ENCODE measurements at places on chromosomes 5 and 9.
A peak's percentile ranks its signal among the peaks of the same experiment; 100 is the strongest.

- DNase-seq, result no peak
Measured at GRCh38 chr5:43362725-43363435, 49.3 kb downstream of the CCL28 start.

DNA sequence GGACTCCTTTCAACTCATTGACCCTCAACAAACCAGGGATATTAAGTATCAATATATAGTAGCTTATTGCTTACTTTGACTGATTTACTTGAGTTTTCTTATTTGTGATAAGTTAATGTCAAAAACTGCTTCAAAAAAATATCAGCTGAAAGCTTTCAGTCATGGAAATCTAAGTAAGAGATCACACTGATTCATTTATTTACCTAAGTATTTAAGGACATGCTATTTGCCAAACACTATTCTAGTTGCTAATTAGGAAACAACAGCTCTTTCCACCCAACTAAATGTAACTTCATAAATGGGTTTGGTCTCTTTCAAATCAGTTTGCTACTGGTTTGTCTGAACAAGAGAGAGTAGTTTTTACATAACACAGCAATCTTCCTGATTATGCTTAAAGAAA is 48.2 kb downstream of the CHD1 start:
- DNase-seq, result no peak

GRCh38 chr9:79430619-79431018 is 141.1 kb upstream of the TLE4 start:
- DNase-seq, result no peak

DNA sequence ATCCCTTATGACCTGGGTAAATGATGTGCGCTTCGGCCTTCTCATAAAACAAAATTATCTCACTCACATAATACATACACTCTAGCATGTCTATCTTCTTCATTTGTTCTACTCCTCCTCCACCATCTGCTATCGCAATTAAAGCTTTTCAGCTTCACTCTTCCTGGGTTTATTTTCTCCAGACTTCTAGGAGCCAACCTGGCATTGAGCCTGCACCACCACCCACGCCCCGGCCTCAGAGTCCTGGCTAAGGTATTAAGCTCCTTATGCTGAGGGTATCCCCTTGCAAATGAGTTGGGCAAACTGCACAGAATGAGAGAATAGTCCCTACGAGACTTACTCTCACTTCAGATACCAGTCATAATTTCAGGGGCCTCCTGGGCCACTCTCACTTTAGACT is 236.1 kb upstream of the CDH12 start:
- DNase-seq, result no peak

- DNase-seq, result no peak
Measured at GRCh38 chr5:170576602-170577535, 73.0 kb downstream of the KCNIP1 start.

DNA sequence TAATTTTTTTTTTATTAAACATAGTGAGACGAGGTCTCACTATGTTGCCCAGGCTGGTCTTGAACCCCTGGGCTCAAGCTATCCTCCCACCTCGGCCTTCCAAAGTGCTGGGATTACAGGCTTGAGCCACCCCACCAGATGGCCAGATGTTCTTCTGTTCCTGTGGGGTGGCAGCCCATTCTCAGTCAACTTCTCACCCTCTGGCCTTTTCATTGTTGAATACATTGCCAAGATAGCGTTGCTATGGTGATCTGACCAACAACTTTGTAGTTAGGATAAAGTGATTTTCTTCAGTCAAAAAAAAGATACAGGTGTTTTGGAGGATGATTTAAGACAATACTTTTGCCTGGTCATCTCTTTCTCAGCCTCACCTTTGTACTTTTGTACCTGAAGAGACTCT is 109.1 kb downstream of the EGFLAM start:
- DNase-seq, result no peak

- no peak for DNase-seq
Measured at GRCh38 chr5:145962001-145962400, 25.6 kb downstream of the SH3RF2 start.

DNA sequence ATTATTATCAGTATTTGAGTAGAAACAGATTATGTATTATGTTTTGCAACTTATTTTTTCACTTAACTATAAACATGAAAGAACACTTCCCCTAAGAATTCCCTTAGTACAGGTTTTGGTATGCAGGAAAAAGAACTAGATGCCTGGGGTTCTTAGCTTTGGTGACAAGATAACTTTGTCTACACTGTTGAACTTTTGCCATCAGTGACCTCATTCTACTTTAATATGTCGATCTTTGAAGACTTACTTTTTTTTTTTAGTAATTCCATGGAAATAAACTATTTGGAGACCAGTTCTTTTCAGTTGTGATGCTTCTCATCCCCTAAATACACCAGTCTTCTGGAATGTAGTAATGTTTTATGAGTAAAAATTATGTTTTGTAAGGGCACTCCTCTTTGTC is 34.3 kb downstream of the ZNF462 start:
- no peak for DNase-seq

- DNase-seq, result no peak
Measured at GRCh38 chr5:14086261-14086660, 56.9 kb upstream of the TRIO start.

DNA sequence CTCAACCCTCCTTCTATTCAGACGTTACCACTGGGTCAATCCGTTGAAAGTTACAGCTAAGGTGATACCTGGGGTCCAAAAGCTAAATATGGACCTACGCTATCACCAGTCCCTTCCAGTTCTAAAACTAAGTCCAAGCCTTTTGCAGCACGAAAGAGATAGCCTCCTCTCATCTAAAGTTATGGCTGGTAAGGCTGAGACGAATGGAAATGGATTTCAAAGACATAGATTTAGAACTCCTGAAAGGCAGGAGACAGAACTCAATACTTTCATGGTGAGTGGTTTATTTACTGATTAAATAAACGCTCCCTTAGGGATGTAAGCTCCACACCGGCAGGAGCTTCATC is 751 bp upstream of the RIC1 start:
- DNase-seq, result no peak

DNA sequence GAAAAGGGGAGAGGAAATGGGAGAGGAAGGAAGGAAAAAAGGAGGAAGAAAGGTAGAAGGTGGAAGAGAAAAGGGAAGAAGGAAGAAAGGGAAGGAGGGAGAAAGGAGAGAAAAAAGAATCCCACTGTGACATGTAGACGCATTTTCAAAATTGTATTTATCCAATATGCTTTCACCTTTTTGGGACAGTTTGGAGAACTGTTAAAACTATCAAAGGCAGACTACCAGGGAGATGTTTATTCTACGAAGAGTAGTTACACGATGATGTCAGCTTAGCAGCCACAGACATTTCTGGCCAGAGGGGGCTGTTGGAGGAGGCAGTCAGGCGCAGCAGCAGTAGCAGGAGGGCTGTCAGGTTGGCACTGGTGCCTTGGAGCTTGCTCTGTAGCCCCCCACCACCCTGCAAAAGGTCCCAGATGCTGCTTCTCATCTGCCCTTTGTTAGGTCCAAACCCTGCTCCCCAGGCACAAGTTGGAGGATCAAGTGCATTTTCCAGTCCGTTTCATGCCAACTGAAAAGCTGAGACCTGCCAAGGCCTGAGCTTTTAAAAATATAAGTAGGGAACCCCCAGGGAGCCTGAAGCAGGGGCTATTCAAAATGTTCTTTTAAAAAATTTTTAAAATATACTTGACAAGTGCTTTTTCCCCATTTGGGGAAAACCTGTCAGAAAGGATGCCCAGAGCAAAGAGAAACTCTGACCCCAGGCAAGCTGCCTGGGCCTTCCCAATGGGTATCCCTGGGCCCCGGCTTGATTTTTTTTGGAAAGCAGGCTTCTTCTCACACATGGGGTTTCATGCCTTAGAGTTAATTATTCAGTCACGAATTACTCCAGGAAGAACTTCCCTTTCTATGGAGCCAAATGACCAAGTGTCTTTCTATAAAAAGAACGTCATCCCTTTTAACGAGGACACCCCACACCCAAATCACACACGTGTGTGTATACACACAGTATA is 203.3 kb downstream of the SLIT3 start:
- DNase-seq, result peak; percentile 23

- no peak for DNase-seq
Measured at GRCh38 chr9:73042155-73042554, 89.3 kb upstream of the ALDH1A1 start.

GRCh38 chr5:124870070-124870469 is 123.6 kb upstream of the ZNF608 start:
- DNase-seq, result no peak

- peak; percentile 37 for DNase-seq
Measured at GRCh38 chr9:138007566-138007917, 130.0 kb downstream of the CACNA1B start.

GRCh38 chr5:101123363-101123762 is 220.3 kb upstream of the ST8SIA4 start:
- DNase-seq, result no peak

- DNase-seq, result peak; percentile 24
Measured at GRCh38 chr5:1743061-1743768, 56.4 kb downstream of the MRPL36 start.

DNA sequence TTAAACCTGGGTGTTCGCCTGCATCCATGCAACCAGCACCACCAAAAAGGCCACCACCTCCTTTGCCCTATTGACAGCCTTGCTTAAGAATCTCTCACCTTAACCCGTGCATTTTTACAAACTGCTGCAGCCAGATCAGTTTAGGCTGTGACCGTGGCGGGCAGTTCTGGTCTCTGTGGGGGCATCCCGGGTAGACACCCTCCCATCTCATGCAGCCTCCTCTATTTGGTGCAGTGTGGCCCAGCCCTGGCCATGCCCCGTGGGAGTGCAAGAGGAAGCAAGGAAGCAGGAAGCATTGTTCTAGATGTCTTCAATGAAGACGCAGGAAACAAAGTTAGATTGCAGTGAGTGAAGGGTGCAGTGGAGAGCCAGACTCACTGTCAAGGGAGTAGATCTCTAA is 108.8 kb upstream of the MVB12B start:
- DNase-seq, result no peak

DNA sequence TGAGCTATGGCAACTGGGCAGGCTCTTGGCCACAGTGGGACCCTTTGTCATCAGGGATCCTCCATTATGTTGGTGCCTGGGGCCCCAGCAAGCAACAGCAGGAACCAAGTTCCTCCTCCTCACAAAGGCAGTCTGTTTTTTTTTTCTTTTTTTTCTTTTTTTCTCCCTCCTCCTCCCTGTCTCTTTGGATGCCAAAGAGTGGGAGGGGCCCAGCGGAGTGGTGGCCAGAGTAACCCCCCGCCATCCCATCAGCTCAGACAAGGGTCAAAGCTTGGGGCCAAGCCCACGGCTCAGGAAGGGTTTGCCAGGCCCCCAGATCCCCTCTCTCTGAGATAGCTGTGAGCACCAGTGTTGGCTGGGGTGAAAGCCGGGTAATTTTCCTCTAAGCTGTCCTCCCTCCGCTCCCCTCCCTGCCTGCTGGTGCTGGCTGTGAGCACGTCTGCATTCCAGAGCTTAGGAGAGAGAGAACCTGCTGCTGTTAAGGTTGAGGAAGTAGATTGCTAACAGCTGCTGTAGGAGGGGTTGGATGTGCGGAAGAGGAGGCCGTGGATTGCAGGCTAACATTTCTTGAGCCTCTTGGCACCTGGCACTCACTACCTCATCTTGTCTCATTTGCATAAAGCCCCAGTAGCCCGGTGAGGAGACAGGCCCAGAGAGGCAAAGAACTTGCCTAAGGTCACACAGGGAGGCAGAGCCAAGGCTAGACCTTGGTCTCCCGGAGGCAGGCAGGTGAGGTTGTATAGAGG is 21.2 kb downstream of the GSN start:
- DNase-seq, result peak; percentile 66

DNA sequence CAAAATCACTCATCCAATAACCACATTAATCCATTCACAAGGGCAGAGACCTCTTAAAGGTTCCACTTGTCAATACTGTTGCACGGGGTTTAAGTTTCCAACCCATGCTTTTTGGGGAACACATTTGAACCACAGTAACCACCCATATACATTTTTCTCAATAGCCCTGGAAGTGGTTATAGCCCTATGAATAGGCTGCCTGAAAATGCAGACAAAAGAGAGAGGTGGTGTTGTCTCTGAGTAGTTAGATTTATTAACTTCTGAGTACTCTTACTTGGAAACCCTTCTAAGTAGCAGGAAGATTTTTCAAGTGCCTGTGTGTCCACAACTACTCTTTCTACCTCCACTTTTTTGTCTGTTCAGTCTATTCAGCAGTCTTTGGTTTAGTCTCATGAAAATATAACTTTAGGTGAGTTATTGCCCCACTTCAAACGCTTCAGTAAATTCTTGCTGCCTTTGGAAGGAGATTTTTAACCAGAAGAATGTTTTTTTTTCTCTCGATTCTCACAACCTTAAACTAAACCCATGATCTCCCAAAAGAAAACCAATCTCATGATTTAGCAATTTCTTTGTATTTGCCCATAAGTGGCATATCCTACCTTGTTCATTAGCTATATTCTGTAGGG is 42.6 kb downstream of the ARHGEF28 start:
- no peak for DNase-seq

- no peak for DNase-seq
Measured at GRCh38 chr5:108650997-108651396, 96.7 kb upstream of the FER start.

DNA sequence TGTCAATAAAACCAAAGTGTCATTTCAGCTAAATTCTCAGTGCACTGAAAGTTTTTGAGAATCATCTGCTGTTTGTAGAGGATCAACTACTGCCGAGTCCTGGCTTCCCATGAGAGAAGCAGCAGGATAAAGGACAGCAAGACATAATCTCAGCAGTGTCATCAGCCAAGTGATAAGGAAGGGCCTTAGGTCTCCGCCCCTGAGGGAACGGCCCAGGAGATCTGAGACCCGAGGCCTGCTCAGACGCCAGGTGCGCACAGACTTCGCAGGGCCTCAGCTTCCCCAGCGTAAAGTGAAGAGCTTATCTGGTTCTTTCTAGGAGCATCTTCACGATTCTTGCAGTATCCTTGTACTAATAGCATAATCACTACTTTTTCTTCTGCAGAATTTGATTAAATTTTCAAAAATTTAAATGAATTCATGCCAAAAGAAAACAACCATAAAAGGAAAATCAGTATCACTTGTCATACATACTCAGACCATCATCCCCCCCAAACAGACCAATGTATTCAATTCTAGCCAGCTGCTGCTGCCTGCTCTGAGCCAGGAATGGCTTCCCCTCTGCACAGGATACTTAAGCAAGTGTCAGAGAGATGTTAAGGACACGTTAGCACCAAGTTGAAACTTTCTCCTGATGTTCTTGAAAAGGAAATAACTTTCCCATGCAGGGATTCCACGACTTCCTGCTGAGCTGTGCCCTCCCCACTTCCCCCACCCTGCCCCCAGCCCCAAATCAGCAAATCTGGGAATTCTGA is 2.2 kb downstream of the GFPT2 start:
- no peak for DNase-seq

GRCh38 chr5:7873216-7873615 is 4.3 kb downstream of the MTRR start:
- no peak for DNase-seq

DNA sequence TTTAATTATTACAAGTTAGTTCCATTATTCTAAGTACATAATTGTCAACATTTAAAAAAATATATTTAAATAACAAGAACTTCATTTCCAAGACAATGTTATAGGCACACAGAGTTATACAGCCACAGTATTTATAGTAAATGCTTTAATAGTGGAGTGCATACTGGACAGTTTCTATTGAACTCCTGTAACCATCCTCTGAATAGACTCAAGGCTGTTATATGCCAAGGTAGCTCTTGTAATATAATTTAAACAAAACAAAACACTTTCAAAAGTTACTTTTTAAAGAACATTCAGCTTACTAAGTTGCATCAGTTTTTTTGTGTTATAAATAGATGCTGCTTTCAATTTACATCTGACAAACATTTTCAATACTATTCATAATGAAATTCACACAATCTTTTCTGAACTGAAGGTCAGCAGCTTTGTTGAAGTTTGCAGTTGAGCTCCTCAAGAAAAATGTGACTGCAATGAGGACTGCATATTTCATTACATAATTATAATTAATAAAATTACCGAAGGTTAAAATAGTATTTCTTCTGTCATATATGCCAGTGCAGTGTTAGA is 549.9 kb upstream of the CYLC2 start:
- DNase-seq, result no peak

GRCh38 chr5:180982008-180982741 is 6.5 kb upstream of the BTNL3 start:
- DNase-seq, result no peak

Data from breast epithelium (tissue), 4 donors.